ENCODE measurements at places on chromosomes 13 and 19. TPM values are rescaled to one million over a fixed set of nuclear protein-coding genes. Genes with fewer than 3 reads are reported as not detected.

DNA sequence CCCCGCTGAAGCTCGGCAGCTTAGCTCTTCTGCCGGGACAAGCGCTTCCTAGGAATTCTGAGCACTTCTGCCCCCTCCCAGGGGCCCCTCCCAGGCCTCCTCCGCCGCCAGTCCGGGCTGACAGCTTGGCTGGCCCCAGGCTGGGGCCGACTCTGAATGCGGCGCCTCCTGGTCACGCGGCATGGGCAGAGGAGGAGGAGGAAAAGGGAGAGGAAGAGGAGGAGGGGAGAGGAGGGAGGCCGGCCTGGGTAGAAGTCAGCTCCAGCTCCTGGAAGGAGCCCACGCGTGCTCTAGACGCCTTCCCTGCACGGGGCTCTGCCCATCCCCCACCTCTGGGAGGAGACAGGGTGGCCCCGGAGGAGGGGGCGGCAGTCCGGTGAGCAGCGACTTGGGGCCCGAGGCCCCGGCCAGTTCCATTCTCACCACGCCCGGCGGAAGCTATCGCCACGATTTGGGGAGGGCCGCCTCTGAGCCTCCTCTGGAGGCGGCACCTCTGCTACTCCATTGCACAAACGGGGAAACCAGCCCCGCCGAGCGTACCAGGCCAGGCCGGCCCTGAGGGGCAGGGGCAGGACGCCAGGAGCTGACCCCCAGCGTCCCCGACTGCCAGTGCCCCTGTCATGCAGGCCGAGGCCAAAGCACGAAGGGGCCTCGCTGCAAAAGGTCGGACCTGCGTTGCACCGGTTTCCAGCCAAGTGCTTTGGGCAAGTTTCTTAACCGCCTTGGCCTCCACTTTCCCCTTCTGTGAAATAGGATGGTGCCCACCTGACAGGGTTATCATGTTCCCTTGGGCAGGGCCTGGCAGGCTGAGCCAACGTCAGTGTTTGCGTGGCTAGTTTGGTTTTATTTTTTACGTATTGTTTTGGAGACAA lies 31.6 kb downstream of the CCNE1 start:
- peak overlapping the region; percentile 60 for H3K4me3 ChIP-seq
- H3K4me1 ChIP-seq = no peaks in the 10 kb centered on the region
- no peaks in the 10 kb centered on the region for H3K36me3 ChIP-seq
- DNase-seq = peak; percentile 71

DNA sequence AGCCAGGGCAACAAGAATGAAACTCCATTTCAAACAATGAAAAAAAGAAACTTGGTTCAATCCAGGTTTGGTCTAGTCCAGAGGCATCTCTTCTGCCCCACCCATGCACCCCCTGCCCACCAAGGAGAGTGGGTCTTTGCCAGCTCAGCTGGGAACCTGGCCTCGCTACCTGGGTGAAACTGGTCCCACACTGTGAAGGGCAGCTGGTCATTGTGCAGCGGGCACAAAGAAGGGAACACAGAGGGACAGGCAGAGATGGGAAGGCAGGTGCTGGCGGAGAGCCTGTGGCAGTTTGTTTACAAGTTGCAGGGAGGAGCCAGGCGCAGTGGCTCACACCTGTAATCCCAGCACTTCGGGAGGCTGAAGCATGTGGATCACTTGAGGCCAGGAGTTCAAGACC lies 50.2 kb downstream of the CPAMD8 start:
- H3K4me3 ChIP-seq = no peak overlapping the region
- no peaks in the 10 kb centered on the region for H3K4me1 ChIP-seq
- no peak for DNase-seq
- H3K27ac ChIP-seq = no peak overlapping the region
- no peaks in the 10 kb centered on the region for H3K27me3 ChIP-seq

- no peak overlapping the region for H3K27ac ChIP-seq
- no peak overlapping the region for H3K4me3 ChIP-seq
Observed at GRCh38 chr13:23956106-23956505, 58.8 kb upstream of the C1QTNF9B start.

GRCh38 chr19:6720369-6721137 lies at the start of gene C3:
TSS of gene C3 (minus strand) at chr19:6720650. CDS start at chr19:6720589, 61 bp downstream.
- DNase-seq = no peak
- no peak within 1 kb of the TSS for H3K4me3 ChIP-seq
- no peaks in the 10 kb centered on the region for H3K27me3 ChIP-seq
- no peak within 1 kb of the TSS for H3K27ac ChIP-seq
- no peaks in the 10 kb centered on the region for H3K36me3 ChIP-seq

DNA sequence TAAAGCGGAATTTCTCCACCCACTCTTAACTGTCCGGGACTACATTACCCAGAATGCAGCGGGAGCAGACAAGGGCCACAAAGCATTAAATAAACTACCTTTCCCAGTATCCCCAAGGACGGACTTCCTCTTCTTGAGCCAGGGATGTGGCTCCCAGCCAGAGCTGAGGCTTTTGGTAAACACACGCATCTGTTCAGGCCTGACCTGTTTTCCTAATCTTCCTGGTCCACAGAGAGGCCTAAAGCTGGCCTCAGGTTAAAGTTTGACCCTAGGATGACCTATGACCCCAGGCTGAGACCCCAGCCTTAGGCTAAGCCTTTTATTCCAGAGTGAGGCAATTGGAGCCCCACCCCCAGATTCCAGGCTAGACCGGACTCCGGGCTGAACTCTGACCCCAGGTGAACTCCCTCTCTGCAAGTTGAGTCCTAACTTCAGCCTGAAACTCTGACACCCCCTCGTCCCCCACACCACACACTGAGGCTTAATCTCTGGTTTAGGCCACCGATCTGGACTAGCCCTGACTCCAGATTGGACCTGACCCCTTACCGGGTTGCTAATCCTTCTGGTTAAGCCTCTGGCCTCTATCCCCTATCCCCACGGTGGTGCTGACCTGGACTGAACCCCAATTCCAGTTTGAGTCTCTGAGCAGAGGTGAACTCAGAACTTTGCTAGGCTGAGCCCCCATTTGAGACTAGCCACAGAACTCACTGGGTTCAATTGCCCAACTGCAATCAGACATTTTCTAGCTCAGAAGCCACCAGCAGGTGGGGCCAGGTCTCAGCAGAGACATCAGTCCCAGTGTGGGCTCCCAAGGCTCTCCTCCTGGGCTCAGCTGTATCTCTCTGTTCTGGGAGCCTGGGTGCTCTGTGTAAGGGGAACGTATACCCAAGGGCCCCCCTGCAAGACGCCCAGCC lies 750 bp upstream of the GPR108 start:
- H3K4me1 ChIP-seq = peaks cover 3% of the 10 kb centered on the region
- peaks cover 25% of the 10 kb centered on the region for H3K36me3 ChIP-seq
- DNase-seq = no peak
- H3K4me3 ChIP-seq = peak overlapping the region; percentile 89

DNA sequence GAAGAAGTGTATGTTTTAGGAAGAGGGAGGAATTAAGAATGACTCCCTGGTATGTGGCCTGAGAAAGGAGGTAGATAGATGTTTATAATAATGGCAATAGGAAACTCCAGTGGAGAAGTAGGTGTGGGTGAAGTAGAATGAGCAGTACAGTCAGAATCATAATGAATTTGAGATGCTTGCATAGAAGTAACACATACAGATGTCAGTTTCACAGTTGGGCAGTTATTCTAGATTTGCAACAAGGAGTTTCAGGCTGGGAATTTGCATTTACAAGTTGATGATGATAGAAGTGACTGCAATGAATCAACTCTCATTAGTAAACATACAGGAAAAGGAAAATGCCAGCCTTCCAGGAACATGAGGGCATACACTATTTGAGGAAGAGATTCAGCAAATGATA lies 149.0 kb downstream of the SLITRK1 start:
- no peaks in the 10 kb centered on the region for H3K4me1 ChIP-seq
- H3K27ac ChIP-seq = no peak overlapping the region
- H3K4me3 ChIP-seq = no peak overlapping the region
- no peaks in the 10 kb centered on the region for H3K27me3 ChIP-seq

GRCh38 chr13:95723438-95723837 lies 46.5 kb downstream of the DNAJC3 start:
- H3K27me3 ChIP-seq = no peaks in the 10 kb centered on the region

GRCh38 chr19:2775556-2776430 lies 7.3 kb downstream of the SGTA start:
- no peaks in the 10 kb centered on the region for H3K4me1 ChIP-seq
- no peak for DNase-seq
- no peak overlapping the region for H3K4me3 ChIP-seq
- H3K27ac ChIP-seq = peak overlapping the region; percentile 49
- no peaks in the 10 kb centered on the region for H3K27me3 ChIP-seq
- peaks cover 25% of the 10 kb centered on the region for H3K36me3 ChIP-seq

- H3K27me3 ChIP-seq = no peaks in the 10 kb centered on the region
- H3K27ac ChIP-seq = no peak overlapping the region
Observed at GRCh38 chr13:112513761-112514160, 74.2 kb downstream of the TUBGCP3 start.

DNA sequence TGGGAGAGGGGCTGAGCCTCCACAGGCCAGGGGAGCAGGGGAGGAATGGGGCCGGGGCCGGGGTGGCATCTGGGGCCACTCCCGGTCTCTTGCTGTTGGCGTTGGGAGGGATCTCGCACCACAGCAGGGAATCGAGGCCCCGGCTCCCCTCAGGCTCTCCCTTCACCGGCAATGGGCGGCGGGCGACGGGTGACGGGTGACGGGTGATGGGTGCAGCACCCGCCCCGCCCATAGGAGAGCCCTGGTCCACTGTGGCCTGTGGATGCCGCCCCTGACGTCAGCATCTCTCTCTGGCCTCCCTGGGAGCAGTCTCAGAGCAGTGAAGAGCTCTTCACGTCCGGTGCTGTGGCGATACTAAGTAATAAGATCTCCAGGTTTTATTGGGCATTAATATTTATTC lies 133.6 kb downstream of the KDM4B start:
- no peaks in the 10 kb centered on the region for H3K4me1 ChIP-seq
- H3K4me3 ChIP-seq = no peak overlapping the region

- no peak overlapping the region for H3K27ac ChIP-seq
- no peak for DNase-seq
- H3K4me1 ChIP-seq = no peaks in the 10 kb centered on the region
- no peak overlapping the region for H3K4me3 ChIP-seq
Observed at GRCh38 chr13:110449219-110450015, 112.1 kb downstream of the RAB20 start.

DNA sequence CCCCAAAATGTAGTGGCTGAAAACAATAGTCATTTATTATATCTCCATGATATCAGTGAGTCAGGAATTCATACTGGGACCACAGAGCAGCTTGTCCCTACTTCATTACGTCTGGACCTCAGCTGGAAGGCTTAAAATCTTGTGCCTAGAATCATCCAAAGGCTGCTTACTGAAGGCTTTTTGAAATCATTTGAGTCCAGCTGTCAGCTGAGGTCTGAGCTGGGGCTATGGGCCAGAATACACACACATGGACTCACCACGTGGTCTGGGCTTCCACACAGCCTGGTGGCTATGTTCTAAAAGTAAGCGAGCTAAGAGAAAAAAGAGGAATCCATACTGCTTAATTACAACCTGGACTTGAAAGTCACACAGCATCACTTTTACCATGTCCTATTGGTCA lies 209.2 kb downstream of the KCTD12 start:
- H3K4me3 ChIP-seq = no peak overlapping the region
- H3K36me3 ChIP-seq = no peaks in the 10 kb centered on the region
- H3K27me3 ChIP-seq = peaks cover 5% of the 10 kb centered on the region
- H3K4me1 ChIP-seq = no peaks in the 10 kb centered on the region
- no peak overlapping the region for H3K27ac ChIP-seq
- no peak for DNase-seq

GRCh38 chr19:46659151-46660007 lies 1.6 kb downstream of the DACT3 start:
- peaks cover 28% of the 10 kb centered on the region for H3K27me3 ChIP-seq
- H3K27ac ChIP-seq = no peak overlapping the region
- H3K36me3 ChIP-seq = no peaks in the 10 kb centered on the region
- H3K4me1 ChIP-seq = no peaks in the 10 kb centered on the region
- peak overlapping the region; percentile 73 for H3K4me3 ChIP-seq

DNA sequence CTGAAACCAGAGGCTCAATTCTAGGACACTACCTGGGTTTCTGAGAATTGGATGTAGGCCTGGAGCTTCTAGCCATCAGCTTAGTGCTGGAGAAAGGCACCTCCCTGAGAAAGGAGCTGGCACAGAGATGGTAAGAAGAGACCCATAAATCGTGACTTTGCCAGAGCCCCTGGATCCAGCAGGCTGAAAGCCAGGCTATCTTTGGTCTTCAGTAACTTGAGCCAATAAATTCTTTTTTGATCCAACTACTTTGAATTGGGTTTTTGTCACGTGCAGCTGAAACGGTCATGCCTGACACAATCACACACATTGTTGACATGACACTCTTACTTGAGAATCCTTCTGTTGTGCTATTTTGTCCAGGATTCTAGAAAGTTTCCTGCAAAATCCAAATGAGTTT lies 103.4 kb downstream of the LHFPL6 start:
- peaks cover 15% of the 10 kb centered on the region for H3K4me1 ChIP-seq
- no peak overlapping the region for H3K4me3 ChIP-seq
- no peaks in the 10 kb centered on the region for H3K36me3 ChIP-seq

DNA sequence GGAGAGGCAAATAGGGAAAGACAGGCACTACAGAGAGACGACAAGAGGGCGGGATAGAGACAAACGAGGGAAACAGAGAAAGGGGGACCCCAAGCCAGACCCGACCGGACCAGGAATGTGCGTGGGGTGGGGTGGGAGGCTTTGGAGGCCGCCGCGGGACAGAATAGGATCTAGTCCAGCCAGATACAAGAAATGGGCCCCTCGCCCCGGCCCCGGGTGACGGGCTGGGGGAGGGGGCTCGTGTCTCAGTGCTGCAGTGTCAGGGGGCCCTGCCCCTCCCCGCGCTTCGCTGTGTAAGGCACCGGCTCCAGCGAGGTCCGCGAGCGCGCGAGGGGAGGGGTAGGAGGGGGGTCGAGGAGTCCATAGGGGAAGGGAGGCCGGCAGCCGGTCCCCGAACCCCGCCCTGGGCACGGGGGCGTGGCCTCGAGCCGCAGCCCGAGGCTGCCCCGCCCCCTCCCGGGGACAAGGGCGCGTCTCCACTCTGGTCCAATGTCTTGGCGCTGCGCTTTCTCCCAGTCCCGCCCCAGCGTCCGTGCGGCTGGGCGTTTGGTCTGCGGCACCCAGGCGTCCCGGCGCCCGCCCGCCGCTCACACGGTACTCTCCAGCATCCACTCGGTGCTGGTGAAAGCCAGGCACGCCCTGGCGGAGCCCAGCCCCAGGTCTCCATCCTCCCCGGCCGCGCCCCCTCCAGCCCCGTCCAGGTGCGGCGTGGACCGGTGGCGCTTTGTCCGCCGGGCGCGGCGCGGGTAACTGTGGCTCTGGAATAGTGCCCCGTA lies 11.0 kb downstream of the IFNL1 start:
- DNase-seq = peak; percentile 90
- H3K27ac ChIP-seq = no peak overlapping the region
- peak overlapping the region; percentile 73 for H3K4me3 ChIP-seq
- H3K27me3 ChIP-seq = peaks cover 44% of the 10 kb centered on the region

GRCh38 chr13:47475441-47475948 lies 525.6 kb downstream of the SUCLA2 start:
- H3K27ac ChIP-seq = no peak overlapping the region
- no peaks in the 10 kb centered on the region for H3K36me3 ChIP-seq
- H3K4me1 ChIP-seq = no peaks in the 10 kb centered on the region
- peaks cover 6% of the 10 kb centered on the region for H3K27me3 ChIP-seq

DNA sequence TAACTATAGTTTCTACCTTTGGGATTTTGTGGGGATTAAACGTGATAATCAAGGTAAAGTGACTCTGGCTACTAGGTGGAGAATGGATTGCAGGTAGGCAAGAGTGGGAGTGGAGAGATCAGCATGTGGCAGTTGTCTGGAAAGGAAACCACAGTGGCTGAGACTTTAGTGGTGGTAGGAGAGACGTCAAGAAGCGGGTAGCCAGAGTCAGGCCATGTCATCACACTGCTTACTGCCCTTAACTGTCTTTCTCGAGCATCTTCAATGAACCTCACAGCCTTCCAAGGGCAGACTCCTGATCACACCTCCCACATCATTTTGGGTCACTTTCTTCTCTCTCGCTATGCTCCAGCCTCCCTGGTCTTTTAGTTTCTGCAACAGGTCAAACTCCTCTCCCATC lies 28.6 kb upstream of the MBNL2 start:
- H3K36me3 ChIP-seq = no peaks in the 10 kb centered on the region
- DNase-seq = no peak
- H3K4me1 ChIP-seq = no peaks in the 10 kb centered on the region

Gene TBXA2R
- 0.29 TPM for total RNA-seq

Gene PCDH17
- 2.7 TPM for total RNA-seq

Gene OR10H1
- not detected for total RNA-seq

Gene RGL3
- total RNA-seq = 130 TPM

All from endodermal cell (in vitro differentiated cells).